ENCODE measurements at places on chromosomes 11 and 22.

DNA sequence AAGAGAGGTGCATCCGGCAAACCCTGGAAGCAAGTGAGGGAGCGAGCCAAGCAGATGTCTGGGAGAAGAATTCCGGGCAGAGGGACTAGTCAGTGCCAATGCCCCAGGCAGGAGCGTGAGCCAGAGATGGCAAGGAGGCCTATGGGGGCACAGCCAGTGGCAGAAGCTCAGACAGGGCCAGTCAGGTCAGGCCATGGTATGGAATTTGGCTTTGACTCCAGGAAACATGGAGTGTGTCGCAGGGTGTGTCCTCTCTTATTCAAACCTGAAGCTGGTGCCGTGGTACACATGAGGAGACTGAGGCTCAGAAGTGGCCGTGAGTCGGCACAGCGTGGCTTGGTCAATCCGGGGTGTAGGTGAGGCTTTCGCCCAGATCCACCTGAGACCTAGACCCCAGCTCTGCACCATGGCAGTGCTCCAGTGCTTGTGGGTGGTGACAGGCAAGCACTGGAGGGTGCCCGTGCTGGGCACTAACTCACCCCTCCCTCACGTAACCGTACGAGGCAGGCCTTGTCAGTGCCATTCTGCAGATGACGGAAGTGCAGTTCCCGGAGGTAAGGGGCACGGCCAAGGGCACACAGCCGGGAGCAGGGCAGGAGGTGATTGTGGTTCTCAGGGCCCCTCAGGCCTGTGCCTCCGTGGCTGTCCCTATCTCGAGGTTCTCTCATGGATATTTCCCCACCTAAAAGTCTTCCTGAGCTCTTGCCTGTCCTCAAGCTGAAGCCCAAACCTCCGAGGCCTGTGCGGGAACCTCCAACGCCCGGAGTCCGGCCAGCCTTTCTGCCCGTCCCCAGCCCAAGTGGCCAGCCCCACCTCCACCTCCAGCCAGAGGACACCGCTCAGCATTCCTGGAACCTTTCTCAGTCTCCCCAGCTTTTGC lies 10.6 kb upstream of the SPI1 start:
- DNase-seq, result no peak

DNA sequence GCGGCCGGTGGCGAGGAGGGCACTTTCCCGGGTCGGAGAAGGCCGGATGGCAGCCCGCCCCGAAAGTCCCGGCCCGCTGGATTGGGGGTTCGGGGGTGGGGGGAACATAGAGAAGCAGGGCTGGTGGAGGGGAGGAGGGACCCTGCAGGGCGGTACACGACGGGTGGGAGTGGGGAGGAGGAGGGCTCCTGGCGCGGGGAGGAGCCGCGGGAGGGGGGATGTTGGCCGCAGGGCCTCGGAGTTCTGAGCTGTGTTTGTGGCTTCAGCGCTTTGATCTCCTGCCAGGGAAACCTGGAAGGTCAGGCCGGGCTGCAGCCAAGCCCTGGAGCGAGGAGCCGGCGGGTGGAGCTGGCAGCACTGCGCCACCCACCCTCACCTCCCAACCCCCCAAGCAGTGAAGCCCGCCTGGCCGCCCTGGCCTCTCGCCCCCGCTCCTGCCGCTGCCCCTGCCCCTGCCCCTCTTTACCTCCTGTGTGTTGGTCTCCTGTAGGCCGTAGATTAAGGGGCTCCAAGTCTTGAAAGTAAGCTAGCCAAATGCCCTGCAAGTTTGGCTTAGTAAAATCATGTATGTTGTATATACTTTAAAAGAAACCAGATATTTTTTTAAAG lies 30.9 kb downstream of the C22orf31 start:
- DNase-seq, result peak; percentile 91

DNA sequence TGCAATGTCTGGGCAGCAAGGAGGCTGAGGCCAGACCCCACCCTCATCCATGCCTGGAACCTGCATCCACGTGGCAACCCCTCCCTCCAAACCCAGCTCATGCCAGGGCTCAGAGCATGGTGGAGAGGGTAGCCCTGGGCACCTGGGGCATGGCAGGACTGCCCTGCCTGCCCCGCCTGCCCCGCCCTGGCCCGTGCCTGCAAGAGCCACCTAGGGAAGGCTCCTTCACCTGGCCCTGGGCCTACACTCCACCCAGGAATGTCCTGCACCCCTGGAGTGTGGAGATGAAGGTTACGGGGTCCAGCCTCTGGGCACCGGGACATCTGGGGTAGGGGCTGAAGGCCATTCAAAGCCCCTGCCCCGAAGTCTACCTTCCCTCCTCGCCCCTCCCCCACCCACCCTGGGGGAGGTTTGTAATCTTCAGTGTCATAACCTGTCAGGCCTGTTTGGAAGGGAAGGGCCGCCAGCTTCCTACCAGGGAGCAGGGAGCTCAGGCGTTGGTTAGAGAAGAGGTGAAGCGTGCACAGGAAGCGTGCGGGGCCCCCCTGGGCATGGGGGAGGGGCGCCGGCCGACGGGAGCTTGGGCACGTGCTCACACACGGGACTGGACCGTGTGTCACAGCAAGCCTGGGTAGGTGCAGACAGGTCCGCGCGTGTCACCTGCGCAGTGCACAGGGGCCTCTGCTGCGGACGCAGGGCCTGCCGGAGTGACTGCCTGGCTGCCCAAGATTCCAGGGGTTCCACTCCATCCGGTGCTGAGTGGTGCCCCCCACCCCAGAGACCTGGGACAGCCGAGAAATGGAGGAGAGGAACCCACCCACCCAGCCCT lies 30.7 kb upstream of the TH start:
- DNase-seq, result peak; percentile 89

- DNase-seq, result no peak
Measured at GRCh38 chr11:72069200-72069599, 11.1 kb downstream of the NUMA1 start.

GRCh38 chr22:31036671-31037550 lies 44.2 kb upstream of the SMTN start:
- no peak for DNase-seq

- DNase-seq, result peak; percentile 95
Measured at GRCh38 chr11:9384535-9385326, at the start of gene IPO7. TSS of gene IPO7 (plus strand) at chr11:9384652. CDS start at chr11:9384764, 112 bp downstream.

- peak; percentile 92 for DNase-seq
Measured at GRCh38 chr11:819129-819931, 616 bp downstream of the PNPLA2 start.

GRCh38 chr11:65954771-65955170 lies 6.8 kb upstream of the SART1 start:
- DNase-seq, result no peak
